Type B pancreatic cell (in vitro differentiated cells): ENCODE measurements at places on chromosomes 7 and 10.
A peak's percentile ranks its signal among the peaks of the same experiment; 100 is the strongest.

DNA sequence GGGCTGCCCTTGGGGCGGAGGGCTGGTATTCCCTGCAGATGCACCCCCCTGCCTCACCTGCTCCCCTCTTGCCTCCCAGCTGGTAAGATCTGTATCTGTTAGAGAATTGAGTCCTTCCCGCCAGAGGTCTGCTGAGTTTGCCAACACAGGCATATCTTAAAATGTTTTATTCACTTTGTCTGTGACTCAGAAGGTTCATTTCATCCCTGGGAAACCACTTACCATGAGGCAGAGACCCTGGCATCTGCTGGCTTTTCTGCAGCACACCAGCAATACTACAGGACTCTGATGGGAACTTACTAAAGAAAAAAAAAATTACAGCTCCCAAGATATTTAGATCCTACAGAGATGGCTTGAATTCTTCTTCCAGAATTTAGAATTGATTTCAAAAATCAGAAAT lies 131.3 kb downstream of the PLPP4 start:
- H3K27me3 ChIP-seq = peaks cover 7% of the 10 kb centered on the region
- H3K27ac ChIP-seq = no peak overlapping the region
- no peaks in the 10 kb centered on the region for H3K36me3 ChIP-seq
- no peak for DNase-seq

- no peaks in the 10 kb centered on the region for H3K27me3 ChIP-seq
- H3K36me3 ChIP-seq = no peaks in the 10 kb centered on the region
- peaks cover 10% of the 10 kb centered on the region for H3K4me1 ChIP-seq
- no peak overlapping the region for H3K4me3 ChIP-seq
- no peak for DNase-seq
Measured at GRCh38 chr7:138746073-138746472, 44.9 kb upstream of the SVOPL start.

DNA sequence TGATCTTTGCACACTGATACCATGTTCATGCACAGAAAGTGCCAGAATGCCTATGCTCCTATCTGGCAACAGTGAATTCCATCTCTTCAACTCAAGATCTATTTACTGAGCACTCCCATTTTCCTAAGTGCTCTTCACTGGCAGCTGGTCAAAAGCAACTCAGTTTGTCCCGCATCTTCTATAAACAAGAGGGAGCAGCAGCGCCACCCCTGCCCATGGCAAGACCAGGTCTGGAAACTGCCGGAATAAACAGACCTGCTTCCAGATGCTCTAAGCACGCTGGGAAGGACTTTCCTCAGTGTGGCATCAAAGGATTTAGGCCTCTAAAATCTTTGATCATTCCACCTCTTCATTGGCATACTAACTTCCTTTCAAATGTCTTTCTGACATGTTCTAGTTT lies 104.4 kb upstream of the MACROH2A2 start:
- no peak overlapping the region for H3K27ac ChIP-seq
- no peak overlapping the region for H3K4me3 ChIP-seq
- no peak for DNase-seq
- peaks cover 3% of the 10 kb centered on the region for H3K36me3 ChIP-seq
- peaks cover 4% of the 10 kb centered on the region for H3K27me3 ChIP-seq

GRCh38 chr10:101007099-101007711 lies 7.6 kb downstream of the LZTS2 start:
- no peaks in the 10 kb centered on the region for H3K27me3 ChIP-seq
- DNase-seq = no peak
- no peak overlapping the region for H3K4me3 ChIP-seq
- H3K27ac ChIP-seq = no peak overlapping the region
- H3K4me1 ChIP-seq = no peaks in the 10 kb centered on the region

DNA sequence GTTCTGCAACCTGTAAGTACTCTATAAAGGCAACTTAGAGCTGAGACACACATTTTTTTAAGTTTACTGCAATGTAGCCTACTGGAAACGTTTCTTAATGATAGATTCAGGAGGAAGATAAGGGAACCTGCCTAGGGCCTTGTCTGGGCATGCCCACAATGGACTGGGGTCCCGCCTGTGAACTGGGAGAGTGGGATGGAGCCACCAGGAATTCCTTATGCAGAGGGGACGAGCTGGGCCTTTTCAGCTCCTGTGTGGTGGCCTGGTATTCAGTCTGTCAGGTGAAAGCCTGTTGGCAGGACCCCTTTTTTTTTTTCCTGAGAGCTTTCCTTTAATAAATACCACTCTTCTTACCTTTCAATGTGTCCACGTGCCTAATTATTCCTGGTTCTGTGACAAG lies 384.4 kb upstream of the ZWINT start:
- no peak overlapping the region for H3K27ac ChIP-seq
- H3K4me3 ChIP-seq = no peak overlapping the region
- H3K4me1 ChIP-seq = no peaks in the 10 kb centered on the region
- no peaks in the 10 kb centered on the region for H3K27me3 ChIP-seq

DNA sequence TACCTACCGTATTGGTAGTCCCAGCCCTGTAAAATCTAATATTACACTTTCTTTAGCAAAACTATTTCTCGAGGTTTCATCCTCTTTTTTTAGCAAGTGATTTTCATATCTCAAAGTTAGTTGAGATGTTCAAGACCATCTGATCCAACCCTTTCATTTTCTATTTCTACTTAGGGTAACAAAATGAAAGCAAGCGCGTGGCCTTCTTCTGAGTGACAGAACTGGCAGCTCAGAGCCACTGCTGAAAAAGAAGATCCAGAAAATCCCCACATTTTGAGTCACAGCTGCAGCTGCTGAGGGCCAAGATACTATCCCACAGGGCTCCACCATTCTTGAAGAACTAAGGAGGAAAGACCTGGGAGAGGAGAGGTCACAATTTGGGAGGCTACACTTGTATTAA lies 24.8 kb upstream of the ZNF800 start:
- no peak overlapping the region for H3K4me3 ChIP-seq
- no peaks in the 10 kb centered on the region for H3K27me3 ChIP-seq
- no peak overlapping the region for H3K27ac ChIP-seq
- no peaks in the 10 kb centered on the region for H3K36me3 ChIP-seq
- DNase-seq = no peak

DNA sequence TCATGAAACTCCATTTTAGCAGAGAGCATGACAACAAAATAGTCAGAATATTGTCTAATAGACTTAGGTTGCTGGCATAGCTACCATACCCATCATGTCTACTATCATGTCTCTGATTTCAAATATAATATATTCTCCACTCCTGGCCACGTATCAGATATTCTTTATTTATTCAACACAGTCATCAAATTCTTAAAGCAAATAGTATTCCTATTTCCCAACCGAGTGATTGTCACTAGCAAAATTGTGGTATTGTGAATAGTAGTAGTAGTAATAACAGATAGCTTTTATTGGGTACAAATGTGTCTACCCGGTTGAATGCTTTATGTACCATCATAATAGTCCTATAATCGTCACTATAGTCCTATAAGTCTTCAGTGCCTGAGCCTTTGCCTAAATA lies 918.6 kb downstream of the KCNMA1 start:
- no peaks in the 10 kb centered on the region for H3K36me3 ChIP-seq
- no peak overlapping the region for H3K27ac ChIP-seq
- no peaks in the 10 kb centered on the region for H3K4me1 ChIP-seq
- no peak for DNase-seq
- no peak overlapping the region for H3K4me3 ChIP-seq
- H3K27me3 ChIP-seq = peaks cover 32% of the 10 kb centered on the region

DNA sequence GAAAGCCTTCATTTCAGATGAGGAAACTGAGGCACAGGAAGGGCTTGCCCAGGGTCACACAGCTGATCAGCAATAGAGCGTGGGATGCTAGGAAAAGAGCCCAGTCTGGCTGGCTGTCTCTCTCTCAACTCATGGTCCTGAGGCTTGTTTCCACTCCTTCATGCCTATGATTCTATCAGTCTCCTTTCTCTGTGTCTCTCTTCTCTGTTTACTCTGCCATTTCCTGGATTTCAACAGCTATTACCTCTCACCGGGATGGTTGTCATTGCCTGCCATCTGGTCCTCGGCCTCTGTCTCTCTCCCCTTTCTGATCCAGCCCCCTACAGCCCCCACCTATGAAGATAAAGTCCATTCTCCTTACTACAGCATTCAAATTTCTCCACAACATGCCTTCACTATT lies 93.3 kb upstream of the AGBL3 start:
- H3K36me3 ChIP-seq = peaks cover 44% of the 10 kb centered on the region
- no peak for DNase-seq
- H3K27ac ChIP-seq = peak overlapping the region; percentile 91
- H3K27me3 ChIP-seq = no peaks in the 10 kb centered on the region
- H3K4me3 ChIP-seq = peak overlapping the region; percentile 89
- peaks cover 40% of the 10 kb centered on the region for H3K4me1 ChIP-seq

GRCh38 chr7:73994761-73995160 lies 33.2 kb upstream of the ELN start:
- H3K27me3 ChIP-seq = no peaks in the 10 kb centered on the region
- peaks cover 5% of the 10 kb centered on the region for H3K4me1 ChIP-seq
- H3K36me3 ChIP-seq = no peaks in the 10 kb centered on the region
- no peak overlapping the region for H3K27ac ChIP-seq

DNA sequence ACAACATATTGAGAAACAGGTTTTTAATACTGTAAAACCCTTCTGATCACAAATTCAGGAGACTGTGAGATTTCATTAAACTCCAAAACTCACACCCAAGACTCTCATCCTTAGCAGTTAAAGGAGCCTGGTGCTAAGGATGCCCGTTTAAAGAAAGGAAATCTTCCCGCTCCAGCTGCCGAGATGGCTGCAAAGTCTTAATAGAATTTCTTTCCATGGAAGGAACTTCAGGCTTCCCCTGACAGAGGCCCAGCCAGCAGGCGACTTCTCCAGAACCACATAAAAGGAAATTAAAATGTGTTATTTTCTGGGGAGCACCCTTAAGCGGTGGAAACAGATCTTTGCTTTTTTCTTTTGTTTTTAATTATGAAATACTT lies 104.7 kb upstream of the CHST15 start:
- no peak overlapping the region for H3K27ac ChIP-seq
- H3K36me3 ChIP-seq = no peaks in the 10 kb centered on the region
- peaks cover 28% of the 10 kb centered on the region for H3K4me1 ChIP-seq
- no peak overlapping the region for H3K4me3 ChIP-seq

DNA sequence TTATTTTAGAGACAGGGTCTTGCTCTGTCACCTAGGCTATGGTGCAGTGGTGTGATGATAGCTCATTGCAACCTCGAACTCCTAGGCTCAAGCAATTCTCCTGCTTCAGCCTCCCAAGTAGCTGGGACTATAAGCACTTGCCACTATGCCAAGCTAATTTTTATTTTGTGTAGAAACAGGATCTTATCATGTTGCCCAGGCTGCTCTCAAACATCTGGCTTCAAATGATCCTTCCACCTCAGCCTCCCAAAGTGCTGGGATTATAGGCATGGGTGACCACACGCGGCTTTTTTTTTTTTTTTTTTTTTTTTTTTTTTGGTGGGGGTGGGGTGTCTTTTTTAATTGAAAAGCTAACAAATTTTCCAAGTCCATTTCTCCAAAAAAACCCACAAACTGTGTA lies 18.4 kb downstream of the HPS6 start:
- H3K36me3 ChIP-seq = no peaks in the 10 kb centered on the region
- H3K4me3 ChIP-seq = no peak overlapping the region
- H3K27me3 ChIP-seq = no peaks in the 10 kb centered on the region
- H3K4me1 ChIP-seq = no peaks in the 10 kb centered on the region
- no peak overlapping the region for H3K27ac ChIP-seq
- DNase-seq = no peak

- H3K27me3 ChIP-seq = no peaks in the 10 kb centered on the region
- DNase-seq = no peak
- H3K27ac ChIP-seq = peak overlapping the region; percentile 81
- H3K36me3 ChIP-seq = peaks cover 19% of the 10 kb centered on the region
- H3K4me1 ChIP-seq = peaks cover 40% of the 10 kb centered on the region
Measured at GRCh38 chr10:99920901-99921300, 88.8 kb downstream of the DNMBP start.

DNA sequence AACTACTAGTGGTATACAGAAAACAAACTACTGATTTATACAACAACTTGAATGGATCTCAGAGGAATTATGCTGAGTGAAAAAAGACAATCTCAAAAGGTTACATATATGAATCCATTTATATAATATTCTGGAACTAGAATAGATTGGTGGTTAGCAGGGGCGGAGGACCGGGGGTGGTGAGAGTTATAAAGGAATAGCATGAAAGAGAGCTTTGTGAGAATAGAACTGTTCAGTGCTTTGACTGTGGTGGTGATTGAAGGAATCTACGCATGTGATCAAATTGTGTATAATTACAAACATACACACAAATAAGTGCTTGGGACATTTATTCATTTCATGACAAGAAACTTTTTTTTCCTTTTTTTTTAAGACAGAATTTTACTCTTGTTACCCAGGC lies 19.6 kb downstream of the RAB19 start:
- no peak overlapping the region for H3K4me3 ChIP-seq
- no peaks in the 10 kb centered on the region for H3K4me1 ChIP-seq
- no peaks in the 10 kb centered on the region for H3K36me3 ChIP-seq
- no peak for DNase-seq
- no peak overlapping the region for H3K27ac ChIP-seq

DNA sequence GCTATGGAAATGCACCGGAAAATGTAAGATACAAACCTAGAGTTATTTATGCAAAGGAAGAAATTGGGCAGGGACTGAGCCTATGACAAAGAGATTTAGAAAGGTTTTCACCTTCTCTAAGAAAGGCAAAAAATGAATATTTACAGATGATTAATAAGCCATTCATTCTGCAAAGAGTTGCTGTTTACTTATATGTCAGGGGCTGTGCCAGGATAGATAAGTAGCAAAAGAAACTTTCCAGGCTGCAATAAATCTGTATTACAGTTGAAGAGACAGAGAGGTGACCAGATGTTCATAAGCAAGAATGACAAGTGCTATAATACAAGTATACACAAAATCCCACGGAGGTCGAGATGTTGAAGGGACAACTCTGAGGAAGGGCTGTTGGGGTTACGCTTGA lies 299.6 kb downstream of the CALN1 start:
- peaks cover under 1% of the 10 kb centered on the region for H3K27me3 ChIP-seq
- H3K27ac ChIP-seq = no peak overlapping the region
- H3K36me3 ChIP-seq = no peaks in the 10 kb centered on the region
- H3K4me3 ChIP-seq = no peak overlapping the region

DNA sequence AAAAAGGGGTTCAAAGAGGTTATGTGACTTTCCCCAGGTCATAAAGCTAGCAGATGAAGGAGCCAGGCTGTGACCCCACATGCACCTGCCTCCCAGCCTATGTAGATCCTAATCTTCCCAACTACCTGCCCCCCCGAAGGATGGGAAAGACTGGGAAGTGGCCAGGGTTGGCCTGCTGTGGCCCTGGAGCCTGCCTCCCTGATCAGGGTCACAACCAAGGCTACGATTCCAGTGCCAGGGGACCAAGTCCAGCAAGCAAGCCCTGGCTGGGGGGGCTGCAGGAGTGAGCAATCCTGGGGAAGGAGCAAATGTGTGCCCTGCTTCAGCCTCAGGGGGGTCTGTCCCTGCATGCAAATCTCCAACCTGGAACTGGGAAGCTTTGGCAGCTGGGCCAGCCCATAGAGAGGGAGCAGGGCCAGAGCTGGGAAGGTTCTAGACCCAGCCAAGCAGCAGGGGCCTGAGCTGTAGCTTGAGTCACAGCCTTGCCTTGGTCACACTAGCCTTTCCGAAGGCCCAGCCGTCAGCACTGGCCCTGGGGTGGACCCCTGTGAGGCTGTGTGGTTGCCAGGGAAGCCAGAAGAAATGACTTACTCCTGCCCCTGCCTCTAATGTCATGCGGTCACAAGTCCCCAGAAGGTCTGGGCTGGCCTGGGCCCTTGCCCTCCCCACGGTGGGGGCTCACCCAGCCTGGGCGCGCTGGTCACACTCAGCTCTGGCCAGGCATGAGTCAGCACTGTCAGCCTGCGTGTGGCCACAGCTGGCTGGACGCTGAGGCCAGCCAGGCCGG lies 96.4 kb upstream of the ZMIZ1 start:
- H3K36me3 ChIP-seq = no peaks in the 10 kb centered on the region
- DNase-seq = no peak
- H3K27me3 ChIP-seq = peaks cover 8% of the 10 kb centered on the region

GRCh38 chr10:33102071-33102470 lies 144.0 kb upstream of the ITGB1 start:
- no peaks in the 10 kb centered on the region for H3K27me3 ChIP-seq
- peaks cover under 1% of the 10 kb centered on the region for H3K36me3 ChIP-seq
- no peak for DNase-seq
- no peak overlapping the region for H3K4me3 ChIP-seq
- H3K4me1 ChIP-seq = no peaks in the 10 kb centered on the region
